ENCODE measurements at places on chromosomes 4 and X. TPM values are rescaled to one million over a fixed set of nuclear protein-coding genes. Genes with fewer than 3 reads are reported as not detected.

DNA sequence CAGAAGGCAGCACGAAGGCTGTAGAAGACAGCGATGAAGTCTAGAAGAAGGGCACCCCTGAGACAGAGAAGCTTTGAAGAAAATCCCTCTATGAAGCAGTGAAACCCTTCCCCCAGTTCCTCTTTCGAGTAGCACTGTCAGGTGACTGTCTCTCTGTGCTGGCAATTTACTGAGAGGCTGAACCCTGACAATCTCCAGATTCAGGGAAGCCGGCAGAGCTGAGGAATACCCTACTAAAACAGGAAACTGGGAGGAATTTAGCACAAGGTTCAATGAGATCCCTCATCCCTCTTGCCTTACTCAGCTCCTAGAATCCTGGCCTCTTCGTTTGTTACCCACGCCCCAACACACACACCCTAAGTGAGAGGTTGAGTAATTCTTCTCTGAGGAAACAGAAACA lies 239.7 kb upstream of the NOCT start:
- no peak for DNase-seq

DNA sequence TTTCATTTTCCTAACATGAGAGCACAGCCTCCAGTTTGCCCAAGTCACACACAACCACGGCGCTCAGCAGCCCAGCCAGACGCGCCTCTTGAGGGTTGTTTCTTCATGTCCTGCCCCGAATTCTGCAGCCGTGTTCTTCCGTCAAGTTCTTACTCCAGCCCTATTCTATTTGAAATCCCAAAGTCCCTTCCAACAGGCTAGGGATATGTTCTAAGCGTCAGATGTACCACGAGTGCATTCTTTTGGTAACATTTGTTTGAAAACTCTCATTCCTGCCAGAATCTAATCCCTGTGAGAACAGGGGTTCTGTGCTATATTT lies 23.1 kb downstream of the ACSL1 start:
- no peak for DNase-seq

CHIC1 gene
- 5.2 TPM for total RNA-seq

GRCh38 chrX:4091046-4091760 lies 377.8 kb upstream of the PRKX start:
- DNase-seq: no peak

DNA sequence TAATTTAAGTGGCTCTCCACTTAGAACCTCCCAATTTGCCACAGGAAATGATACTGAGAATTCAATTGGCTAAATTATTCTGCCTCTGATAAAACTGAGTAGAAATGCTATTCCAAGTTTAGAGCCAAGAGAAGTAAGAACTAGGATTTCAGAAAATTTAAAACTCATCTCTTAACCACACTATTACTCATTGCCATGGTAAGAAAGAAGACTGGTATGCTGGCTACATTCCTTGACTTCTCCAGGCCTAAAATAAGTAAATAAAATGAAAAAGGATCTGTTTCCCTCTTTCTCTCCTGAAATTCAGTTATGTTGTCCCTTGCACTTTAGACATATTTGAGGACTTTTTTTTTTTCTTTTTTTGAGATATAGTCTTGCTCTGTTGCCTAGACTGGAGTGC lies 23.3 kb downstream of the ZNF280C start:
- no peak for DNase-seq

- DNase-seq: no peak
These were observed 1.7 kb upstream of the HEPH start for GRCh38 chrX:66162331-66162822.

CDX4 gene
- total RNA-seq: not detected

GRCh38 chrX:13835825-13836224 lies 18.9 kb upstream of the GPM6B start:
- no peak for DNase-seq

HTR2C gene
- total RNA-seq: not detected

Measured in A673 (cell line).